Calu3 (cell line): ENCODE measurements at places on chromosomes 16 and 17. TPM values are rescaled to one million over a fixed set of nuclear protein-coding genes. Genes with fewer than 3 reads are reported as not detected.

Gene RNF135
- total RNA-seq = 7.5 and 11.4 TPM in 2 replicates

Gene ABCA8
- total RNA-seq = not detected in 2 replicates

Gene TBC1D16
- 31.2 and 35.9 TPM in 2 replicates for total RNA-seq

Gene RNF151
- total RNA-seq = not detected in 2 replicates

Gene RNF112
- 0.61 and 1.3 TPM in 2 replicates for total RNA-seq

Gene TP53TG3D
- not detected in 2 replicates for total RNA-seq

Gene EEF2K
- total RNA-seq = 25.8 and 31.8 TPM in 2 replicates

Gene TP53TG3F
- total RNA-seq = not detected in 2 replicates

Gene CD300H
- total RNA-seq = not detected in 2 replicates

Gene KRTAP9-1
- not detected in 2 replicates for total RNA-seq

Gene SRSF2
- total RNA-seq = 238 and 241 TPM in 2 replicates

Gene VPS9D1
- 26.7 and 28.2 TPM in 2 replicates for total RNA-seq

Gene TBC1D3E
- 0.37 TPM in 1 of 2 replicates, not detected in the other for total RNA-seq

Gene TBC1D3B
- total RNA-seq = 71.6 and 73.5 TPM in 2 replicates

Gene CYGB
- total RNA-seq = not detected in 2 replicates

Gene TM4SF5
- 0.54 and 0.56 TPM in 2 replicates for total RNA-seq

Gene ARHGDIG
- 0.29 TPM in 1 of 2 replicates, not detected in the other for total RNA-seq

Gene KRTAP4-5
- not detected in 2 replicates for total RNA-seq
